Brain microvascular endothelial cell (primary cell): ENCODE measurements at places on chromosomes 4 and X.
A peak's percentile ranks its signal among the peaks of the same experiment; 100 is the strongest.

GRCh38 chr4:145289403-145290076 lies 109.2 kb upstream of the OTUD4 start:
- peak; percentile 40 for DNase-seq

DNA sequence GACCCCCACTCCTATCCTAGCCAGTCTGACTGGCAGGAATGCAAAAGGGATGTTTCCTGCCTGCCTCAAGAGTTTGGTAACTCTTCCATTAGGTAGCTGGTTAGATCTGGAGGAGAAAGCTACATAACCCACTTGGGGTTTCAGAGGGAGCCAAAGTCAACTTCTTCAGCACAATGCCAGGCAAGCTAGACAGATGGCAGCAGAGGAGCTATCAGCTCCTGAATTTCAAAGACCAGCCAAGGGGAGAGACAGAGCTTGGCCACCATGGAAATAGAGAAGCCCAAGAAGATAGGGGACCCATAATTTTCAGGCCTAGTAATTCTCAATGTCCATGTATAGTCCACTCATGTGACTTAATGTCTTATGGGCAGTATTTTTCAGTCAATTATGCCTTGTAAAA lies 56.4 kb downstream of the PGRMC1 start:
- DNase-seq: no peak

DNA sequence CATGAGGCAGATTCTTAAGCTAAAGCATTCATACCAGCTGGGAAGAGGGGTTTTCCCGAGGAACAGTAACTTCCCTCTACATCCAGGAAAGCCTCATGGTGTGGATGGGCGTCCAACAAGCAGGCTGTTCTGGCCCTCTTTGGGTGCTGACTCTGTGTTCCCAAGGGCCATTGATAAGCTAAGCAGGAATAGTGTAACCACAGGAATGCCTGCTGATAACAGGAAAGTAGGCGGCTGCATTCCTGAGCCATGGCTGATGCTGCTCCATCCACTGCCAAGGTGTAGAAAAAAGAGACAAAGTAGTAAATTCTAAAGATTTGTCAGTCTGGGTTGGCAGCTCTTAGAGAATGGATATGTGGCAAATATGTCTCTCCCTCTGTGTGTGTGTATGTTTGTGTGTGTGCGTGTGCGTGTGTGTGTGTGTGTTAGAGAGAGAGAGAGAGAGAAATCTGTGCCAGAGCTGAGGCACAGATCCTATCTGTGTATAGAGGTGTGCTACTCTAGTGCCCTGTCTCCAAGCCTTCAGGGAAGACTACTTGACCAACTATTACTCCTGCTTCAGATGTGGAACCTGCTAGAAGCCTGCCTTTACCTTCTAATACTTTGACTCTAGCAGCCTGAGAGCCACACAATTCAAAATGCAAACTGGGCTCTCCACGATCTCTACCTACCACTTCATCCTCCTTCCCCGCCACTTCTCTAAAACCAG lies 353.1 kb upstream of the NR3C2 start:
- peak; percentile 62 for DNase-seq

DNA sequence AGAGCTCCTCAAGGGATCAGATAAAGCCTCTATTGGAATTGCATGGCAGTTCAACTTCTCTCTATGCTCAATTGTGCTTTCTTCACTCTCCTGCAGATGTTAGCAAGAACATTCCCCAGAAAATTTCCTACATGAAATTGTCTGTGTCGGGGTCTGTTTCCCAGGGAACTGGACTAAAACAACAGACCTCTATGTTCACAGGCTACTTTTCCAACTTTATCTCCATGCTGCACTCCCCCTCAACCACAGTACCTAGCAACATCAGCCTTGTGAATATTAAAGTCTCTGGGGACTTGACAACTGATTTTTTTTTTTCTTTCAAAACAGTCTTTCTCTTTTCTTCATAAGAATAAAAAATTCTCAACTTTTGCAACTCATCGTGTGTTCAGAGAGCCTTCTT lies 1470.8 kb upstream of the ADGRL3 start:
- no peak for DNase-seq

- no peak for DNase-seq
Measured at GRCh38 chr4:69782651-69783310, 22.4 kb upstream of the SULT1B1 start.

DNA sequence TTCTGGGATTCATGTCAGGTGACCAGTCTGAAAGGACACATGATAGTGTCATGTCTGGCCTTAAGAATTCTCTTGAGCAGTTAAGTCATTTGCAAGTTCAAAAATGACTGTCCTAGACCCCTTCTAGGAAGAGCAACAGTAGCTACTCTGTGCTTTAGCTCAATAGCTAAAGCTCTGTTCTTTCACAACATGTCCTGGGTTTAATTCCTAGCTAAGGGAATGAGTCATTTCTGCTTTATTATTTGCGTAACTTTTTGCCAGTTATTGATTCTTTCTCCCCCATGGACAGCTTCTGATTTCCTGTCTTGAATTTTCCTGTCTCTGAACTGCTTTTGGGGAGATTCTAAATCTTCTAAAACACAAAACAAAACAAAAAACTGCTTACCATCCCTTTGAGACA lies 1055.8 kb upstream of the DIAPH2 start:
- no peak for DNase-seq

DNA sequence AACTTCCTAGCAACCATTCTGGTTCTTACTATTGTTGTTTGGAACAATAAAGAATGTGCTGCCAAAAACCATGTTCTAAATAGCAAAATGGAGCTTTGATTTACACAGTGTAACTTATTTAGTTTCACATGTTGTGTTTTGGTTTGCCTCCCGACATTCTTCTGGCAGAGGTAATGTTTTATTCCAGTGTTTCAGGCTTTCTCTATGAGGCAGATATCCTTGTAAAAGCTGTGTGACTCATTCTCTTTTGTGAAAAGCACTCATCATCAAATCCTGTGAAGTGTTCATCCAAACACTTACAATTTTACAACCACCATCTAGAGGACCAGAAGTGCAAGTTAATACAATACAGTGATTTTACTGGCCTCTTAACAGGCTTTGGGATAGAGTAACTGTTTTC lies 219.0 kb upstream of the GIMD1 start:
- peak; percentile 40 for DNase-seq

GRCh38 chr4:82430964-82431745 lies 765 bp downstream of the ENOPH1 start:
- peak; percentile 16 for DNase-seq

GRCh38 chr4:83231620-83232076 lies 53.0 kb downstream of the COQ2 start:
- DNase-seq: no peak

DNA sequence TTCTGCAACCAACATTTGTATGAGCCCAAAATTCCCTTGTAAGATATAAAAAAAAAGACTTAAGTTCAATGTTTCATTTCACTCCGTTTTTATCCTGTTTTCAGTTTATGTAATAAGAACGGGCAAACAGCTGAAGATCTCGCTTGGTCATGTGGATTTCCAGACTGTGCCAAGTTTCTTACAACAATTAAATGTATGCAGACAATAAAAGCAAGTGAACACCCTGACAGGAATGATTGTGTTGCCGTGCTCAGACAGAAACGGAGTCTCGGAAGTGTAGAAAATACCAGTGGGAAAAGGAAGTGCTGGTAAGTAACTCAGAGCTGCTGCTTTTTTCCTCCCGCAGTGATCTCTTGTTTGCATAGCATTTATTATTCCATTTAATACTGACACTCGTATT lies 2.8 kb downstream of the ANKRD37 start:
- no peak for DNase-seq

GRCh38 chrX:136627409-136627808 lies 20.5 kb upstream of the CD40LG start:
- no peak for DNase-seq

- DNase-seq: no peak
Measured at GRCh38 chrX:85927740-85928139, 119.6 kb downstream of the CHM start.

DNA sequence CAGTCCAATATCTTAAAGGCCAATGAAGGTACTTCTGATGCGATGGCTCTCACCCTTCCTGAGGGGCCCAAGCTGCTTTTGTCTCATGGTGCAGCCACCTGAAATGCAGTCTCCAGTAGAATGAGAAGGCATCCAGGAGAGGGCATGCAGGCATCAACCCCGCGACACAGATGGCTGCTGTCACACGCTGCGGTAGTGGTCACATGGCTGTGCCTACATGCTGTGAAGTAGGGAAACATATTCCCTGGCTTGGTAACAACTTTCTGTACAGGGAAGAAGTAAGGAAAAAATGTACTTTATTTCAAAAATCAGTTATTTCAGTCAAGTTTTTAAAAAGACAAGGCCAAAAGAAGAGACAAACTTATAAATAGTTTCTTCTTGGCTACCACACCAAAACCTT lies 139.9 kb downstream of the TRIML1 start:
- DNase-seq: no peak

DNA sequence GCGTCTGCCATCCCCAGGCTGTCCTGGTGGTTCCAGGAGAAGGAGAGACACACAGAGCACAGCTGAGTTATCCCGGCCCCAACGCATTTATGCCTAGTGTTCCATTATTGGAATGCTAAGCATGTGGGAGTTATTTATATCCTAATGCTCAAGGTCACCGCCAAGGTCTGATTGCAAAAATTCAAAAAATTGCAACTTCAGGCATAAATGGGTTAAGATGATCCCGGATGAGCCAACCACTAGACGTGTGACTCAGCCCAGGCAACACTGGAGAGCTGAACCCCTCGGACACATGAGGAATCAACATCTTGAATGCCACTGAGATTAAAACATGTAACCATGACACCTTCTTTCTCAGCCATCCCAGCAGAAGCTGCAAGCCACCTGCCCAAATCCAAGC lies 3.8 kb upstream of the ZCCHC4 start:
- DNase-seq: peak; percentile 34

GRCh38 chr4:151297170-151297569 lies 20.2 kb downstream of the PRSS48 start:
- no peak for DNase-seq

- DNase-seq: no peak
Measured at GRCh38 chr4:108168160-108168670, 517 bp downstream of the LEF1 start.

- no peak for DNase-seq
Measured at GRCh38 chrX:37820646-37821045, 26.7 kb downstream of the DYNLT3 start.

DNA sequence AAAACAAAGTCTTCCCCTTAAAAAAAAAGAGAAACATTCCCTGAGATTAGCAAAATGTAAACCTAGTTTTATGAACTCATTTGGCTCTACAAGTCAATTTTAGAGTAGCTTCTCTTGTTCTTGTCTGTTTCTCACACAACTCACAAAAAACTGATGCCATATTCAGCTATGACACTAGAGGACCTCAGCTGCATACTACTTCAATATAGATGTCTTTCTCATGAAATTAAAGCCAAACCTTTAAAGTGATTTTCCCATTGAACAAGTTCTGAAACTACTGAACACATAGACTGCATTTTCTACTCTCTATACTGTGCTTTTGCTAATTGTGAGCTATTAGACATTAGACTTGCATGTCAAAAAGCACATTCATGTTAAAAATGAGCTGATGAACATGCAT lies 49.8 kb downstream of the TBCK start:
- peak; percentile 59 for DNase-seq

DNA sequence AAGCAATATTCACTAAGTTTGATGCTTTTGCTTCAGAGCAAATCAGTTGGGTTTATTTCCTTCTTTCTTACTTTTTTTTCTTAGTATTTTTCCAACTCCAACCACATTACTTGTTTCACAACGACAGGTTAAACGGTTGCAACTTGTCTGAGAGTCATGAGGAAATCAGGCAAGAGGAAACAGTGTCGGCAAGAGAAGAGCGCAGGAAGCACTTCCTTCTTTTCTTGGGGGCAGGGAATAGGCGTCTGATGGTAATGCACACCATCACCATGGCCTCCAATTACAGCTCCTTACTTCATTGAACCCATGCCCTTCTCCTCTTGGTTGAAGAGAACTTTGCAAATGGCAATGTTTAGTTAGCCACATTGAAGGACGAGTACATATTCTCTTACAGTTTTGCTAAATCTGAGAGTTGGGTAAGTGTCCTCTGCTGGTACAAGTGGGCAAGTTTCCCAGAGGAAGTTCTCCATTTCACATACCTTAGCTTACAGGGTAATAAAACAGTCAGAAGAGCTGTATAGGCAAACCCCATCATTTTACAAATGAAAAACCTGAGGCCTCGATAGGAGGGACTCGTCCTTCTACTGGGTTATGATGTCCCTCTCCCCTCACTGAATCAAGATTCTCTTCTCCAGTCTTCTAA lies 8.3 kb upstream of the CXCL8 start:
- DNase-seq: no peak

DNA sequence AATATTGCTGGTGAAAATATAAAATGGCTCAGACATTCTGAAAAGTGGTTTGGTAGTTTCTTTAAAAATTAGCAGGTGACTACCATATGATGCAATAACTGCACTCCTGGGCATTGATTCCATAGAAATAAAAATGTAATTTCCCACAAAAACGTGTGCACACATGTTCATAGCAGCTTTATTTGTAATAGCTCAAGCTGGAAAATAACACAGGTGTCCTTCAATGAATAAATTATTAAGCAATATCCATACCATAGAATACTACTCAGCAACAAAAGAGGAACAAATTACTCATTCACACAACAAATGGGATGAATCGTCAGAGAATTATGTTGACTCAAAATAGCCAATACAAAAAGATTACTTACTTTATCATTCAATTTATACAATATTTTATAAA lies 893.7 kb upstream of the SLIT2 start:
- DNase-seq: no peak

DNA sequence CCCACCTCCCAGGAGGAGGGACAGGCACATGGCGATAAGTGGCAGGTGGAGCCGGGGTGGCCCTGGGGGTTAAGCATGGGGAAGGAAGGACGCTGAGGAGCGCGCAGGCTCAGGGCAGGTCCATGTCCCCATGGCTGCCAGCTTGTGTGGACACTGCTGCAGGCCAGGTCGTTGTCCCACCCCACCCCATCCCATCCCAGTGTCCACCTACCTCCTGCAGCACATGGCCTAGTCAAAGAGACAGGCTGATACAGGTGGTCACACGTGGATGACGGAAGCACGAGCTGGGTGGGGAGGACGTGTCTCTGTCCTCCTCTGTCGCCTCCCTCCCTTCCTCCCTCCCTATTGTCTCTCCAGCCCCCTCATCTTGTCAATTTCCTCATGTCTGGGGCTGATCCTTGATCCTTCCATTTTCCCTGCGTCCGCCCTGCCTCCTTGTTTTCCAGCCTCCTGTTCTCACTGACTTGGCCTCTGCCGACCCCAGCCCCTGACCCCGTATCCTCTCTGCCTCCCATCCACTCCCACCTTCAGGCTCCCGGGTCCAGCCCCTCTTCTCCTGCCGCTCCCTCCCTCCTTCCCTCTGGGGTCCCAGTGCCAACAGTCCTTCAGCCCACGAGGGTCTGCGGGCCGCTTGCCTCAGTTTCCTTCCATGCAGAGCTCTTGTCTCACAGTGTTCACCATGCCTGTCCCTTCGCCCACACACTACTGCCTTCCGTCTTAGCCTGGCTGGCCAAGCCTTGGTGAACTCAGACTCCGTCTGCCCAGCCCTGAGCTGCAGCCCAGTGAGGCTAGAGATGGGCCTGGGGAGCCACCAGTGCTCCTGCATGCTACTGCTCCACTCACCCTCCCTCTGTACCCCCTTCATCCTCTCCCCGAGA lies 15.5 kb upstream of the ADD1 start:
- no peak for DNase-seq

GRCh38 chrX:39472161-39472560 lies 625.6 kb downstream of the BCOR start:
- no peak for DNase-seq
